Hypothalamus (tissue), 51 donors: ENCODE measurements at places on chromosomes 13 and 19.

DNA sequence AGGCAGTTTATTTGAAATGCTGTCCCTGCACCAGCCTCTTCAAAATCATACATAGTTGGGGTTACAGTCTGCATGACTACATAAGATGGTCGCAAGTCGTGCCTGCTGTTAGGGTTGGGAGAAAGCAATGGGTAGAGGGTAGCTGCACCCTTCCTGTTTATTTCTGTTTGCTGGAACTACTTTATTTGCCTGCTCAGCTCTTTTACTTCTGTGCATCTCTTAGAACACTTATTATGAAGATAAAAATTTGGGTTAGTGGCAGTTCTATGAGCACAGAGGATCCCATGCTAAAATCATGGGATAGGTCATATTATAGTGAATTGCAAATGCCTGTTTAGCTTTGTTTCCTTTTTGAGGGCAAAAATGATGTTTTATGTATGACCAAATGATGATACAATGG, 160.1 kb downstream of the MYO16 start:
- DNase-seq: no peak

GRCh38 chr19:6032827-6033226, 54.9 kb upstream of the RANBP3 start:
- no peak for DNase-seq

GRCh38 chr19:51797480-51797879, 2.5 kb downstream of the FPR3 start:
- no peak for DNase-seq

DNA sequence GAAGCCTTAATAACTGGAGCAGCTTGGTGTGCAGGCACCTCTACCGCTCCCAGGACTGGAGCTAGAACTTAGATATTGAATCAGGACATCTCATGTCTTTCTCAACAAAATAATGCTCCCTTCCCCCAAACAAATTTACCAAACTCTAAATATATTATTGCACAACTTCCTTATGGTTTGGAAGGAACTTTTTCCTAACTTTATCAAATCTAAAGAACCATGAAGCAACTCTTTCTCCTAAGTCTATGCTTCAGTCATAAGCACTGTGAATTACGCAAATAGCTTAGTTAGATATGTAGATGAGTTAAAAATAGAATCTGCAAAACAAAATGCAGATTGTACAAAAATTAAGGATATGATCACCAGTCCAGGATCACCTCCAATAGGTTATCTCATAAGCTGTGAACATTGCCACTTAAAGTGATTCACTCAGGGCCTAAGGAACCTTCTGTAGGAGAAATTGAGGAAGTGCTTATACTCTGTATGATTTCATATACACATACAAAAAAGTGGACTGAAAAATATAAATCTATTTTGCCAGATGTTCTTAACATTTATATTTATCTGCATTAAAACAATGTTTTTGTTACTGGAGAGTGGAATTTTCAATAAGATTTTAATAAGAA, 20.4 kb upstream of the MAB21L1 start:
- DNase-seq: no peak

DNA sequence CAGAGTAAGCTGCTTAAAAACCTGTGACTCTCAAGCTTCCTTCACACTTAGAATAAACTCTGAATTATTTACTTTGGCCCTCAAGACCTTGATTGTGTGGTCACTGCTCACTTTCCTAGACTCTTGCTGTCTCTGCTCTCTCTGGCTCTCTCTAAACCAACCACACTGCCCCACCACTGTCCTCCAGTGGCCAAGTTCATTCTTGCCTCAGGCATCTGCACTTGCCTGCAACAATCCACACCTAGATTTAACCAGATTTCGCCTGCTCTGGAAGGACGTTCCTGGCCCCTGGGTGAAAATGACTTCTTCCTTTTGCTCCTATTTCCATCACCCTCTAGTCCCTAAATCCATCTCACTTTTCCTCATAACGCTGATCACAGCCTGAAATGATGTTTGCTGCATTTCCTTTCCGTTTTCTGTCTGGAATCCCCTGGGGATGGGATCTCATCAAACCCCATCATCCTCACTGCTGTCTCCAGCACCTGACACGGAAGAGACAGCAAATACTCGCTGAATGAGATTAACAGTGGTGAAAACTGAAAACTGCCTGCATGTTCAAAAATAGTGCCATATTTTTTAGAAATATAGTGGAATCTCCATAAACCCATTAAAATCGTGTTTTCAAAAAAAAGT, 232.6 kb downstream of the UQCRFS1 start:
- no peak for DNase-seq
